ENCODE measurements at places on chromosomes 4 and X.

GRCh38 chr4:79877511-79877910 is 195.5 kb downstream of the ANTXR2 start:
- no peak for DNase-seq

DNA sequence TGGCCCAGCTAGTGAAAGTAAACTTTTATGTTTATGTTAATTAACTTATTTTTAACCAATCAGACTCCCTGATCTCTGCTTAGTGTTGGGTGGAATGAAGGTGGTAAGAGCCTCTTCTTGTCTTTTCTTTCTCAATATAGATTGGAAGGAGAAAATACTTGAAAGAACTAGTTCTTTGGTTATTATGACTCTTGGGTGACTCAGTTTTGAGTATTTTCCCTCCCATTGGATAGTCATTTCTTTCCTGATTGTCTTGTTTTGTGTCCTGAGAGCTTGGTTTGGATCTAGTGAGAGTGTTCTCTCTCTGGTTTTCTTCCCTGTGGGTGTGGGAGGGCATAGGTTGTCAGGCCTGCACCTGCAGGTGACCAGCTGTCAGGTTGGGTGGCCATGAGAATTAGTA is 172.0 kb upstream of the GLRA2 start:
- DNase-seq = no peak

DNA sequence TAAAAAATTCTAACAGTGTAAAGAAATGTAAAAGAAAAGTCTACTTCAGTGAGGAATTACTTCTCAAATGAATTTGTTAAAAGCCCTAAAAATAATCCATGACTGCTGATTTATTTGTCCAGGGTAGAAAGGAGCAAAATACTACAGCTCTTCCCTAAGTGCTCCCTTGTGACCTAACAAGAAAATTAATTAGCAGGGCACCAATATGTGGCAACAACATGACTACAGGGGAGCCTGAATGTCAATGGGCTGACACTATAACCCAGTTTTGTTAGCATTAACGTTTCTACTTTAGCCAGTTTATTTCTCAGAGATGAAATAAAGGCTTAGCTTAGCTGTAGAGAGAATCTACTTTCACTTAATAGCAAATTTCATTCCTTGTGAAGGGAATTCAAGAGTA is 918.9 kb upstream of the EPHA5 start:
- DNase-seq = no peak

DNA sequence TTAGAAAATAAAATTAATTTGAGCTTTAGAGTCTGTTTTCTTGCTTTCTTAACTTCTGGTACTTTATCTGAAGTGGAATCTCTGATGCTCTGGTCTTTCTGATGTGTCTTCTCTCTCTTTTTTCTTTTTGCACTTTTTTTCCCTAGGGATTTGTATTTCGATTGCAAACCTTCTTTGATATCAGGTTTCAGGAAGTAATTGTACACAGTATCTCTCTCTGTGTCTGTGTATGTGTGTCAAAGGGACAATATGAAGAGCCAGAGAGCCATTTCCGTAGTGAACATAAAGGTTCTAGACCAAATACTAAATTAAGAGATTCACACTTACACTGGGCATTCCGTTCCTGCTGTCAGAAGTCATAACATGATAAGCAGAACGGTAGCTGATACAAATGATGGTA is 325.0 kb downstream of the PCDH7 start:
- no peak for DNase-seq

DNA sequence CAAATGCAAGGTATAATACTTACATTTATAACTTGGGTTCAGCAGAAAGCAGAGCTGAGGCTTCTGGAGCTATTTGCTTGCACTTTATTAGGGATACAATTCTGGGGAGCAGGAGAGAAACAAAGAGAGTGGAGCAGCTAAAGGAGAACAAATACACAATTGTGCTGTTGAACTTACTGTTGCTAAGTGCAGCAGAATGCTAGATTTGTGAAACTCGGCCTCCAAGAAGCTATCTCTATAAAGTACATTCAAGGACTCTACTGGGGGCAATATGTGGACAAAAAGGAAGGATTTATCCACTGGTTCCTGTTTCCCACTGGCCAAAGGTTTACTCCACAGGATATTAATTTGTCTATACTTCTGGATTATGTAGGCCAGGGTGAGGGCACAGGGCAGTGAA is 86.8 kb downstream of the PPP1R2C start:
- DNase-seq = no peak

DNA sequence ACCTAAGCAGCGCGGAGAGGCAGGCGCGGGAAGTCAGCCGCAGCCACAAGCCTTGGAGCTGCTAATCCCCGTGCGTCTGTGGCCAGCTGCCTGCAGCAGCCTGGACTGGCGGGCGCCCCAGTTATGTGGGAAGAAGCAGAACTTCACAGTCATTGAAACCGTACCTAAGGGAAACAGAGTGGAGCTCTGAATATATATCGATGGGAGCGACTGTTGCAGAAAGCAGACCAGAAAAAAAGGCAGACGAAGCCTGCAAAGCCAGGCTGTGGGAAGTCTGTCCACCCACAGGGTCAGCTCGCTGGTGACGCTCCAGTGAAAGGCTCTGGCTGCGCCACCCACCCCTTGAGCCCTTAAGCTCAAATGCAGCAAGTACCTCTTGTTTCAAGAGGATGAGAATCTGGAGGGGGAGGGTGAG is 24.7 kb downstream of the KCNE5 start:
- no peak for DNase-seq

DNA sequence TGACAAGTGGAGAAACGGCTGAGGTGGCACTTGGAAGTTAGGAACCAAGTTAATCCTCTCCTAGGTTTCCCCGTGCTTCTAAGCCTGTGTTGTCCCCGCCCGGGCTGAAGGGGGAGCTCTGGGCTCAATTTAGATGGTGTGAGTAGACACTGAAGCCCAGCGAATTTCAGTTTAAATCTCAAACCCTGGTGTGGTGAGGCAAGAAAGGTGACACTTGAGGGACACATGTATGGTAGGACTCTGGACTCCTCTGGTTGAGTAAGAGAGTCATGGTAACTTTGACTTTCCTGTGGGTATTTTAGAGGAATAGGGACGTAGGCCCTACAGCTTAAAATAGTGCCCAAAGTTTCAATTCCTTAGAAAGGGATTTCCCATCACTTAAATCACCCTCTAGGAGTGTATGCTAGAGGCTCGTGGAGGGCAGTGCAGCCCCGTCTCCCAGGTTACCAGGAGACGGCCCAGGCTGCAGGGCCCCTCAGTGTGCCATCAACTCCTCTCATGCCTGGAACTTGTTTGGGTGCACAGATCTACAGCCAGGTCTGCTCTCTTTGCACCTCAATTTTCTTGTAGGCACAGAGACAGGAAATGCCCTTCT is 24.0 kb downstream of the HAND2 start:
- DNase-seq = no peak

GRCh38 chr4:74039315-74039763 is 850 bp upstream of the CXCL3 start:
- no peak for DNase-seq

GRCh38 chrX:17375637-17376430 is 834 bp downstream of the NHS start:
- DNase-seq = no peak

DNA sequence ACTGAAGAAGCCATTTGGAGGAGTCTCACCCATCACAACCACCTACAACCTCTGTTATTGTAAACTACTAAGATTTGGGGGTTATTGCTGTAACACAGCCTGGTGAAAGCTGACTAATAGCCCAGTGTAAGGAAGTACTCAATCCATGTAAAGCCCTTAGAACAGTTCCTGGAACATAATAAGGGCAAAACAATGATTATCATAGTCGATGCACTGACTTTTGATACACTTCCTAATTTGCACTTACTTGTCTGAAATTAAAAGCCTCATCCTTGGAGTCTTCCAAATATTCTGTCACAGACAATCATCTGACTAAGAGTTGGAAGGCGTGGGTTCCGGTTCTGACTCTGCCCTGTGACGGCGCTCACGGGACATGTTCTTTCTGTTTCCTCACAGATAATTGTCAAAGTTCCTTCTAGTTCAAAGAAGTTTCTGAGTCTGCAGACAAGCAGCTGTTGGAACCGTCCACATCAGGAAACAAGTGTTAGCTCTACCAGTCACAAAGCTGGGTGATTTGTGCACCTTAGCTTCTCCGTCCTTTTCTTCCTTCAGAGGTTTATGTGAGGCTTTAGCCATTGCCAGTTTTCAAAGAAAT is 33.4 kb upstream of the RASGEF1B start:
- DNase-seq = no peak

GRCh38 chr4:24164054-24164693 is 274.3 kb upstream of the PPARGC1A start:
- no peak for DNase-seq

- no peak for DNase-seq
Observed at GRCh38 chr4:128846063-128846462, 36.6 kb downstream of the JADE1 start.

- no peak for DNase-seq
Observed at GRCh38 chr4:3637326-3638016, 105.2 kb upstream of the LRPAP1 start.

- DNase-seq = no peak
Observed at GRCh38 chr4:154719087-154719486, 24.7 kb upstream of the LRAT start.

DNA sequence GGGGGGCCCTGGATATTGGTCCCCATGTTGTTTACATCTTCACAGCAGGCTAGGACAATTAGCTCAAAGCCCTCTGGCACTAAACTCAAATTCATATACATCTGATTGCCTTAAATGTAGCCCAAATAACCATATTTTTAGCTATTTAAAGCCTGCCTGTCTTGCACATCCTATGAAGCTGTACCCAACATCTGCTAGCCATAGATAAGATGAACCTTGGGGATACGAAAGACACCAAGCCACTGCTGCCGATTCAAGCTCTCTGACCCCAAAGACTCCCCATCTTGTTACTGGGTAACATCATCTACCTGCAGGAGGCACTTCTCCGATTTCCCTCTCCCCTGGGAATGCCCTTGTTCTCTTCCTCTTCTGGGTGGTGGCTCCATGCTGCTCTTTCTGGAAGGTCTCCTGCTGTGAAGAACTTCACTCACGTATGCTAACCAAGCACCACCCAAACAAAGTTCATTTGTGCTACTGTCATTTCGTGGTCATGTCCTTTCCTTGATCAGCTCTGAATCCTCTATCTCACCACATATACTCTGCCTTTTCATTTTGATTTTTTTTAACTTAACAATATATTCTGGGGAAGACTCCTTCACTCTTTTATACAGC is 107.7 kb upstream of the ATXN3L start:
- no peak for DNase-seq

- no peak for DNase-seq
Observed at GRCh38 chr4:185358959-185359358, 36.8 kb downstream of the LRP2BP start.

GRCh38 chr4:55446578-55446922 is 50.8 kb downstream of the TMEM165 start:
- no peak for DNase-seq

DNA sequence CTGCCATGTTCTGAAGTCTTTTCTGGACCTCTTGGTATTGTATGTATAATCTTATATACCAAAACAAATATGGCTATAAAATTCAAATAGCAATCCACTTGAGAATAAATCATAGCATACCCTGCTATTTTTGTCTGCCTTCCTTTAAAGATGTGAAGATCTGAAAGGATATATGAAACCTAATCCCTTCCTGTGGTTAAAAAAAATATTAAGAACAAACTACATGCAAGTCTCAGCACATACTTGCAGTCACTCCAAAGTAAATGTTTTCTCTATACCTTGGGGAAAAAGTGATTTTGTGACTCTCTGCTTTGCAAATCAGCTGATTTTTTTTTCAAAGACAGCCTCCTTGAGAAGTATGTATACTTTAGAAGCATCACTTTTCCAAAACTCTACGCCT is 322.9 kb downstream of the ANKRD50 start:
- no peak for DNase-seq

- DNase-seq = no peak
Observed at GRCh38 chr4:184368731-184369130, 105.6 kb downstream of the IRF2 start.

- DNase-seq = no peak
Observed at GRCh38 chr4:82704156-82704555, 94.4 kb downstream of the SCD5 start.

DNA sequence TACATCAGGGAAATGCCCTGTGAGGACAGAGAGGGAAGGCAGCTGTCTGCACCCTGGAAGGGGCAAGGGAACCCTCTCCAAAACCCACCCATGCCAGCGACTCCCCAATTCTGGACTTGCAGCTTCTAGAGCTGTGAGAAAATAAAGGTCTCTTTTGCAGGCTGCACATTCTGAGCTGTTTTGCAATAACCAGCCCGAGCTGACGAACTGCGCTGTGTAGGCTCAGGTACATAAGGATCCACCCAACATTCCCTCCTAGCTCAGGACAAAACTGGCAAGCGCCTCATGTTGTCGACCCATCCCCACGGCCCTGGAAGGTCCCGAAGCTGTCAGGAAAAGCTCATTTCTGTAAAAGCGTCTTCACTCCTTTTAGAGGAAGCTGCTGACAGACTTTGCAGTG is 271.8 kb downstream of the CRLF2 start:
- DNase-seq = no peak

DNA sequence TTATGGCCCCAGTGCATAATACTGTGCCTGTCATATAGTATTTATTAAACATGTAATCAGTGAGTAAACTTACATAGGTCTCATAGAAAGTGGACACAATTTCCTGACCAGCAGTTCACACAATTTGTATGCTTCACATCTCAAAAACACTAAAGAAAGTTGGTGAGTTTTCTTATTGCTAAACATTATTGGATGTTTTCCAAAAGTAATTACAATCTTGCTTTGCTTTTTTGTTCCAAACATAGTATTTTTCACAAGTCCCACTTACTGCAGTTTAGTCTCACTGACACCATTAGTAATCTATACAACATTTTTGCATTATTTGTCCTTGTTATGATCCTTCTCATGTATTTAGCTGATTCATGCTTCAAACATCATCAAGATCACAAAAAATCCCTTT is 132.5 kb downstream of the TBCK start:
- DNase-seq = no peak

GRCh38 chr4:153553155-153553818 is 87.1 kb downstream of the TMEM131L start:
- DNase-seq = no peak

DNA sequence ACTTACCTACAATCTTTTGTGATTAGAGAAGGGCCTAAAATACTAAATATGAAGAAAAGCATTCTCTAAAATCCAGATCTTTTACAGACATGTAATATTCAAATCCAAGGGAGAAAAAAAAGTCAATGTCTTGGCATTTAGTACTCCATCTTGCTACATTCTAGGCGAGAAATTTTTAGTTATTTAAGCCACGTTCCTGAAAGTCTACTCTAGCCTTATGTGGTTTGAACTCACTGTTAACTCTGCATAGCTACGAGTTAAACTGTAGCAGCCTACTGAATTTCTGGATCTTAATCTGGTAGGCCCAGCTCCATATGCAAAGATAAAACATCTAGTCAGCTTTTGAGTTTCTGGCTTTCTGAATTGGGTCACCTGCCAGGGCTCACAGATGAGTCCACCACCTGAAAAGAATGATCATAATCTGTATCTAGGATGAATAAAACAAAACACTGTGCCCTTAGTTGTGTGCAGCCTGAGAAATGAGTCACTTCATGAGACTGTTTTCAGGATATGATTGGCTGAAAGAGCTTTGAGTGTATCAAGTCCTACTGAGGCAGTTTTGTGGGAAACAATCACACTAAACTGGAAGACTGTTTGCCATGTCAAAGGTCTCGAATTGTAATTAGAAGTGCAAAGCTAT is 3.2 kb upstream of the NEK1 start:
- DNase-seq = peak; percentile 52

Measured in RCC 7860 (cell line).